ENCODE measurements at places on chromosomes 1 and 21.

- no peak for DNase-seq
Measured at GRCh38 chr1:22545141-22545540, 18.1 kb upstream of the EPHA8 start.

GRCh38 chr1:168065506-168065905, 71.2 kb downstream of the GPR161 start:
- no peak for DNase-seq

- no peak for DNase-seq
Measured at GRCh38 chr1:27517301-27517700, 27.3 kb upstream of the WASF2 start.

- no peak for DNase-seq
Measured at GRCh38 chr1:228347181-228347580, 59.5 kb downstream of the TRIM11 start.

DNA sequence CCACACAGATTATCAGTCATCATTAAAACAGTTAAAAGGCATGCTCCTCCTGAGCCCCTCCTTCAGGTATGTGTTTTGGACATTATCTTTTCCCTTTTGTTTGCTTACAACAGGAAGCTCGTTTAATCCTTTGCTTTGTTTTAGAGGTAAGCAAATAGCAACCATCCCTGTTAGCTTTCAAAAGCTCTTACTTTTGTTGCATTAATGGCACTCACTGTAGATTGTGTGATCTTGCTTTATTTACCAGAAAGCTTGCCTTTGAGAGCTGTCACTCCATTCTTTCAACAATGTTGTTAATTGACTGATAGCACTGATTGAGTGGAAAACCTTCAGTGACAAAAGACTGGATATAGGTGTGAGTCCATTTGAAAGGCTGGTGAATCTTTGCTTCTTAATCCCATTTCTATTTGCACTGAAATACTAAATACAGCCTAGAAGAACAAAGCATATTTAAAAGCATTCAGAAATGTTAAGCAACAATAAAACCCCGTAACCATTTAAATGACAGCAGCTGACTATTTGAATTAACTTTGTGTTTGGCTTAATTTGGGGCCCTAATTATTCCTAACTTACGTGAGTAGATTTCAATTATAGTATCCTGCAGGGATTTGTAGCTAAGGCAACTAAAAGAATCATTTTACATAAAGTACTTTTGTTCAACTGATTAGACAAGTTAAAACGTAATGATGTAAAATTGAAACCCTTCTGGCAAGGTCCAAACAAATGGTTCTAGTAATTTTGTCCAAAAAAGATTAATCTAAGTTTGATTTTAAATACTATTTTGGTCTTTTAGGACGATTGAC, 48.3 kb downstream of the ADGRL2 start:
- no peak for DNase-seq

- no peak for DNase-seq
Measured at GRCh38 chr1:103529746-103530145, 4.2 kb downstream of the RNPC3 start.
